ENCODE measurements at places on chromosomes 3 and 15.

GRCh38 chr3:110016235-110016815, 679.0 kb upstream of the DPPA4 start:
- no peak for ATAC-seq

GRCh38 chr3:156551746-156552145, 3.2 kb downstream of the SSR3 start:
- peak; percentile 49 for ATAC-seq

DNA sequence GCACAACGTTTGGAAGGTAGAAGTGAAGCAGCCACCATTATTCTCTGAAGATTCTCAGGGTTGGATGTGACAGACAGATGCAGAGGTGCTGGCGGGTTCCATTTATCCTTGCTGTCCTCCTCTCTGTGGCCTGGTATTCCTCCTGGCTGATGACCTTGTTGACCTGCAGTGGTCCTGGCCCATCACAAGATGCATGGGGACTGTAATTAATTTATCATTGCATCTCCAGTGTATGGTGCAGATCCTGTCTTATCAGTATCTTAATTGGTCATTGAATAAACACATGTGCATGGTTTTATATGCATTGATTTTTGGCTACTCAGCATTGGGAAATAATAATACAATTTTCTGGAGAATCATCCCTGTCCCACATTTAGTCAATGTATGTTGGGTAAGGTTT, 259.4 kb upstream of the LRRFIP2 start:
- no peak for ATAC-seq

GRCh38 chr3:125042725-125043406, 12.9 kb downstream of the HEG1 start:
- ATAC-seq, result no peak

DNA sequence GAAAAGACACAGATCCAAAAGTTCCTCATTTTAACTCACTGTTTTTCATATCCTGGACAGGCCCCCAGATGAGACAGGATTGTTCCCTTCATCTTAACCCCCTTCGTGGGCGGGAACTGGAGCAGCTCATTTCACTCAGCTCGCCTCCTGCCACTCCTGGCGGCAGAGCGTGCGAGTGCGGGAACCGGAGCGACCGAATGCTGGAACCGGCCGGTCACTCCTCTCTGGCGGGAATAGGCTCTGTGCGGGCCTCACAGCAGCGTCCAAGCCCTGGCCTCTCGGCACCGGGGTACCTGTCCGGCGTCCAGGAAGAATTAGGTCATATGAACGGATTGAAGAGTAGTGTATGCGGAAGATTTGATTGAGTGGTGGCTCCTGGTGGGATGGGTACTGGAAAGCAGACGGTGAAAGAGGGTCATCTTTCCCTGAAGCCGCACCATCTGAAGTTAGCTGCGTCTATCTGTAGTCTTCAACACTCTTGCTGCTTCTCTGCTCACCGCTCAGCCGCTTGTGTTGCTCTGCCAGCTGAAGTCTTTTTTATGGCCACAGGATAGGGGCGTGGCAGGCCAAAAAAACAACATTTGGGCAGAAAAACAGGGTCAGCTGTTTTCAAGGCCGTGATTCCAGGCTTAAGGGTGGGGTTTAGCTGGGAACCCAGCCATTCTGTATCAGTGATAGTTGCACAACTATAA, 42.3 kb upstream of the FXR1 start:
- no peak for ATAC-seq

DNA sequence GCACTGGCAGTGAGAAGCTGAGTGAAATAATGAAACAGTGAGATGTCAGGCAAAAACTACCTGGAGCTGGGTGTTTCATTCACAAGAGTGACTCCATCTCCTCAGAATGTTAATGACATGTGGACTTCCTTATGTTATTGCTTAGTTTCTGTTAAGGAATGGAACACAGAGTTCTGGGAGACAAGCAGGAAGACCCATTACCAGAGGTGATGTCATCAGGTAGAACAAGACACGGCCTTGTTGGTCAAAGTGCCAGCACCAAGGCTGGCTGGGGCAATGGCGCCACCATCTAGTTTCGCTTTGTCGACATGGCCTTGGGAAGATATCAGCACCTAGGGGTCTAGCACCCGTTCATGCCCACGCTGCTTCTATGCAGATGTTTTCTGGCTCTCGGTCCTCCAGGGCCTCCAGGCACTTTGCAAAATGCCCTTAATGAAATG, 252.2 kb downstream of the FAM43A start:
- ATAC-seq, result no peak

- no peak for ATAC-seq
Observed at GRCh38 chr3:183487896-183488295, 59.5 kb upstream of the MCF2L2 start.

DNA sequence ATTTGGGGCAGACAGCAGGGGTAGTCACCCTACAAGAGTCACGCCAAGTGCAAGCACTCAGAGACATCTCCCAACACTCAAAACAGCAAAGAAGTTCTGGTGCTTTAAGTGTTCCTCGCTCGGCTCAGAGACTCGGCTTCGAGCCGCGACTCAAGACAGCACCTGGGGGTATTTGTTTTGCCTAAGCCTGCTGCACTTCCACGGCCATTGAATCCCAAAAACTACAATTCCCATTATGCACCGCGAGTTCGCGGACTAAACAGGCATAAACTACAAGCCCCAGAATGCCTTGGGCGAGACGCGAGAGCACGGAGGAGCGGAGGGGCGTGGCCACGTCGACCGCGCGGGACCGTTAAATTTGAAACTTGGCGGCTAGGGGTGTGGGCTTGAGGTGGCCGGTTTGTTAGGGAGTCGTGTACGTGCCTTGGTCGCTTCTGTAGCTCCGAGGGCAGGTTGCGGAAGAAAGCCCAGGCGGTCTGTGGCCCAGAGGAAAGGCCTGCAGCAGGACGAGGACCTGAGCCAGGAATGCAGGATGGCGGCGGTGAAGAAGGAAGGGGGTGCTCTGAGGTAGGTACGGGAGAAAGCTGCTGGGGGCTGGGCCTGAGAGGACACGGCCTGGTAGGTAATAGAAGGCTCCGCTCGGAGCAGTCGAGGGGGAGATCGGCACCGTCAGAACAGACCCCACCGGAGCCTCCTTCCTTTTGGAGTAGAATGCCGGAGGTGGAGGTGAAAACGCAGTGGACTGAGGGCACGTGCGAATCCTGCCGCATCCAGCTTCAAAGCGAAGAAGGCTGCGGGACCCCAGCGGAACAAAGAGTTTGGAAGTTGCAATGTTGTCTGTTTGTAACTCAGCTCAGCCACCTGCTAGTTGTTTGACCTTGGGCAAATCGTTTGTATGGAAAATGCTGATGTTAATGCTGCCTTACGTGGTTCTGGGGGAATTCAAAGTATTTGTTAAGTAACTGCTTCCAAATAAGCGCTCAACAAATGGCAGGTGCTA, at the start of gene BUB1B:
BUB1B (plus strand) TSS at position 381 of the 1,000 bp plus-strand sequence; CDS start at position 533, 152 bp downstream.
- peak; percentile 96 for ATAC-seq

DNA sequence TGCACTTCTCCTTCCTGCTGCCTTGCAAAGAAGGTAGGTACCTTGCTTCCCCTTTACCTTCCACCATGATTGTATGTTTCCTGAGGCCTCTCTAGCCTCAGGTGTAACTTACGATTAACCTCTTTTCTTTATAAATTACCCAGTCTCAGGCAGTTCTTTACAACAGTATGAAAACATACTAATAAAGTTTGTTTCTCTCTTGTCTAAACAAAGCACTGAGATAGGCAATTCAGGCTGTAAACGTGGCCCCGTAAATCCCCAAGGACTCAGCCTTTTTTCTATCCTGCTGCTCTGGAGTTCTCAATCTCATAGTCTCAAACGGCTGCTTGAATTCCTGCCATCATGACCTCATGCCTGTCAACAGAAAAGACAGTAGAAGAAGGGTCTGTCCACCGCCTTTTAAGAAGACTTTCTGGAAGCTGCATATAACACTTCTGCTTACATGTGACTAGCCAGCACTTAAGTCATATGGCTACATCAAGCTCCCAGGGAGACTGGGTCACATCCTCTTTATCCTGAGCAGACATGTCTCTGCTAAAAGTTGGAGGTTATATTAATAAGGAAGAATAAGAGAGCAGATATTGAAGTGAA, 257.8 kb downstream of the EBLN2 start:
- no peak for ATAC-seq

GRCh38 chr3:89586676-89587075, 479.3 kb downstream of the EPHA3 start:
- no peak for ATAC-seq

DNA sequence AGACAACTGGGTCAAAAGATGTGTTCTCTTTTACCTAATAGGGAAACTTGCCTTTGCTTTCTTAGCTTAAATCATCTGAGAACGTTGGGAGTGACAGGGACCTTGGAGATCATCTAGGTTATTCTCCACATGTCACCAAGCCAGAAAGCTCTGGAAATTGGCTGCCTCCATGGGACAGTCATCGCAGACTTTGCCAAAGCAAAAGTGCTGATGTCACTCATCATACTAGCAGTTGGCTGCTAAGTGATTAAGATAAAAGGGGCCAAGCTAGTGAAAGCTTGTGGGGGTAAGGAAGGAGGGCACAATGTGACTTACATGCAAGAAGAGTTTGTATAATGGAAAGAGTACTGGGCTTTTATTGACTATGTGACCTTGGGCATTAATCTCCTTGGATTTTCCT, 198.0 kb upstream of the PFN2 start:
- no peak for ATAC-seq

- no peak for ATAC-seq
Observed at GRCh38 chr3:47120138-47120537, 43.8 kb downstream of the SETD2 start.

DNA sequence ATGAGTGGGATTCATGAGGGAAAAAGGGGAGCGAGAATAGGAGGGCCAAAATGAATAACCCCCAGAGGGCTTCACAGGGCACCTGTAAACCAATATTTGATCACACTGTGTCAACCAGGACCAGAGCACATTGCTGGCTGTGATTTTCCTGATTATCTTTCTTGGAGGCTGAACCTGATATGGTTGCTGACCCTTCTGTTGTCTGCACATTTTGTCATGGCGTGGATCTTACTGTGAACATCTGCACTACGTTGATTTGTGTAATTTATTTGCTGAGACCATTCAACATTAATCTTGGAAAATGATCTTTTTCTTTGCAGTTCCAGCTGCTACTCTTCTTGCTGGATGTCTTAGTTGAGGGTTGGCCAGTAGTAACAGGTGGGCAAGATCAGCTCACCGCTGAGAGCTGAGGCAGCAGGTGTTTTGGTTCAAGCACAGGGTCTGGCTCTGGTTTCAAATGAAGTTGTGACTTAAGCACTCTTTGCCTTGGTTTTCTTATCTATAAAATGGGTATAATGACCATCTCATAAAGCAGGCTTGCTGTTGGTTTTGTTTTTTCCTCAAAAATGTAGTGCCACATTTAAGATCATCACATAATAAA, 61.2 kb downstream of the ARHGEF26 start:
- no peak for ATAC-seq

GRCh38 chr15:64775551-64776401, at the start of gene RBPMS2:
Gene RBPMS2, minus strand, starts transcription at chr15:64775589. Its CDS starts 270 bp downstream, at chr15:64775319.
- ATAC-seq, result peak; percentile 68

- ATAC-seq, result no peak
Observed at GRCh38 chr3:13119471-13120220, 46.4 kb upstream of the IQSEC1 start.

DNA sequence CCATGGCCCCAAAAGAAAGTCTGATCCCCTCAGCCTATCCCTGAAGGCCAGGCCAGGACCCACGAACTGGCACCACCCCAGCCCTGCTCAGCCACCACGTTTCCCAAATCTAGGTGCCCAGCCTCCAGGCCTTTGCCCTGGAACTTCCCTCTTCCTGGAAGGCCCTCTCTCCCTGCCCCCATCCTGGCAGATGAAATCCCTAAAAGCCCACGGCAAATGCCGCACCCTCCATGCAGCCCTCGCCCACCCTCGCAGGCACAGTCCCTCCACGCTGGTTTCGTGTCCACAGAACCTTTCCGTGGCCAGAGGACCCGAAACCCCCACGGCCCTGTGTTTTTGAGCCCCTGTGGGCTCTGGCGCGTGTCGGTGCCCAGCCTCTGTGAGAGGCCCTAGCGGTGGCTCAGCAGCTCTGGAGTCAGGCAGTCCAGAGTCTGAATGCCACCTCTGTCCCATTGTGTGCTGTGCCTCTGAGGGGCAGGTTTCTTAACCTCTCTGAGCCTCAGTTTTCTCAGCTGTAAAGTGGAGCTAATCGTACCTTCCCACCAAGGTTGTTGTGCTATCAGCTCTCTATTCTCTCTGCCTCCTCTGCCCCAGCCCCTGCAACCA, 138.5 kb upstream of the IQSEC1 start:
- no peak for ATAC-seq

DNA sequence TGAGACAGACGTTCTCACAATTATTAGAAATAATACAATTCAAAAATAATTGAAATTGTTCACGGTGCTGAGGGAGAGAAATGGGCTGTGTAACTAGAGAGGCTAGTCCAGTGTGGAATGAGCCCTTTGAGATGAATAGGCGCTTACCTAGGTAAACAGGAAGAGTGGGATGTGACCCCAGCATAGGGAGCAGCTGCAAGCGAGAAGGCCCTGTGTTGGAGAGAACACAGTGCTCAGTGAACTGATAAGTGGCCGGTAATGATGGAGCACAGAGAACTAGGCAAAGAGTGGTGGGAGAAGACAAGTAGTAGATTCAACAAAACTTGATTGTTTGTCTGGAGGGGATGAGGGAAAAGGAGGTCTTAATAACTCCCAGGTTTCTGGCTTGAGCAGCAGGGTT, 103.9 kb downstream of the HCN4 start:
- ATAC-seq, result no peak

- no peak for ATAC-seq
Observed at GRCh38 chr3:111027868-111028267, 43.7 kb upstream of the NECTIN3 start.

GRCh38 chr15:90211009-90211408, 9.9 kb downstream of the SEMA4B start:
- ATAC-seq, result 0 out of 3 replicates have a peak, but pooled peaks have one; percentile 10

GRCh38 chr3:136658946-136659682, 93.1 kb downstream of the STAG1 start:
- peak; percentile 84 for ATAC-seq

- peak; percentile 60 for ATAC-seq
Observed at GRCh38 chr3:111325160-111325718, 216.8 kb upstream of the CD96 start.

DNA sequence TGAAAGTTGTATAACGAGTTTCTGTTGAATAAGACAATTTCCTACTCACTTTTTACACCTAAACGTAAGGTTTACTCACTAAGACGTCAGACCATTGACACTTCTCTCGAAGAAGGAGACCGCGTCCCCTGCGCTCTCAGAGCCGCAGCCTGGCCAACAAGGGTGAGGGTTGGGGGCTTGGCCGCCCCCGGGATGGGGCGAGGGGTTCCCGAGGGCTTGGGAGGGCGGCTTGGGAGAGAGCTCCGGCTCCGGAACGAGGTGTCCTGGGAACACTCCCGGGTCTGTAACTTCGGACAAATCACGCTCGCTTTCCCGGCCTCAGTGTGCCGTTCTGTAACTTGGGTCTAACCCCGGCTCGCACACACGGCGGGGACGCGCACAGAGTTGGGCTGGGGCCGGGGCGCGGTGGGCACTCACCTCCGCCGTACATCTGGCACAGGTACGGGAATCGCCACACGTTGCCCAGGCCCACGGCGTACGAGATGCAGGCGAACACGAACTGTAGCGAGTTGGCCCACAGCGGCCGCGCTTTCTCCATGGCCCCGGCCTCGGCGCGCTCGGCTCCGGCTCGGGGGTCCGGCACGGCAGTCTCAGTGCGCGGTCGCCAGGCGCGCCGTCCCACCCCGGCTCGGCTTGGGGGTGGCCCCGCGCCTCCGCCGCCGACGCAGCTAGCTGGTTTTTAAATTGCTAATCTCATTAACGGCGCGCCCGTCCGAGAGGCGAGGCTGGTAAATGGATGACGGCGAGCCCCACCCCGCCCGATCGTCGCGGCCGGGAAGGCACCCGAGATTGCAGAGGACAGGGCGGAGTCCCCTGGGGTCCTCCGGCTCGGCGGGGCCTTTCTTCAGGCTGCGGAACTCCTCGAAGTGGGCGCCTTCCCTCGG, at the start of gene SLC6A20:
SLC6A20 (minus strand) TSS at position 655 of the 884 bp plus-strand sequence; CDS start at position 538, 117 bp downstream.
- ATAC-seq, result peak; percentile 34
